ENCODE measurements at places on chromosomes 11 and 22.

DNA sequence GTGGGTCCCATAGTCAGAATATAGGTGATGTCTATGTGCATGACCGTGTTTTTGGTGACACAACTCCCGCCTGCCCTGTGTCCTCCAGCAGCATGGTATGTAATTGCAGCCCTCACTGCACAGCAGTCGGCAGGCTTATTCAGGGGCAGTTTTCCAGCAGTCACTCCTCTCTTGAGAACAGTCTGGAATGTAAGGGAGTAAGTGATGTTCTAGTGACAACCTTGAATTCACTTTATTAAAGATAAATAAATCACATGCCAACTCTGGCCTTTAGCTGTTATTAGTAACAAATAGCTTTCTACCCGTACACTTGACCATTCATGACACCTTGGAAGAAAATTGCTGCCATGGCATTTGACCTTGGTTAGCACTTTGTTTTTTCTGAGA, 27.9 kb downstream of the ZNRF3 start:
- DNase-seq, result no peak

DNA sequence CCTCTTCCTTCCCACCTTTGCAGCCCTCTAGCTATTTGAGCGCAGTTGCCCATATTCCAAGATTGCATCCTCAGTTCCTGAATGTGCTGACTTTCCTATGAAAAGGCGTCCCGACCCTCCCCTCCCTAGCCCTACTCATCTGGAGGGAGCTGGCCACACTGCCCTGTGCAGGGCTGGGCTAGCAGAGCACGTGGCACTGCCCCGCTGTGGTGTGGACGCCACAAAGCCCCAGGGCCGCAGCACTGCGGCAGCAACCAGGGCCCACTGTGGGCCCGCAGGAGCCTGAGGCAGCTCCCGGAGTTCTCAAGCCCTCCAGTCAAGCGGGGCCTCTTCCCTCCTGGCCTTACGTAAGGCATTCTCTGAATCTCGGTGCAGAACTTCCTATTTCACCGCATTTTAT, 27.6 kb downstream of the B3GAT1 start:
- no peak for DNase-seq

DNA sequence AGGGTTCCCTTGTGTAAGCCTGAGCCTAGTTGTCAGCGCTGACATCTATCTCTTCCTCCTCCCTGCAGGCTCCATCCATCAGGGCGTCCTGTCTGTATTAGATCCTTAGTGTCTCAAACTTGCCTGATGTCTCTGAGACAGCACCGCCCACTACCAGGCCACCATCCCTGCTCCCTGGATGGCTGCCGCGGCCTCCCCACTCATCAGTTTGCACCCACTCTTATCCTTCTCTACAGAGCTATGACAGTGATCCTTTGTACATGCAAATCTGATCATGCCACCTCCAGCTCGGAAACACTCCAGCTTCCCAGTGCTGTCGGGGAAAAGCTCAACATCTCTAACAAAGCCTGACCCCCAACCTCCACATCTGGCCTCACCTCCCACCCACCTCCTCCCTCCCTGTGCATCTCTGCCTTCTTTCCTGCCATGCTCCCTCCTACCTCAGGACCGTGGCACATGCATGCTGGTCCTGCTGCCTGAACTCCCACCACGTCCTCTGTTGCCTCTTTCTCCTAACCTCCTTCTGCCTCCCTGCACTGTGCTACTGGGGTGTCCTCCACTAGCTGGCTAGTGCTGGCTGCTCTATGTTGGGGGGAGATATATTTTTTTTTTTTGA, 61.6 kb upstream of the EIF3D start:
- no peak for DNase-seq

GRCh38 chr22:49827271-49827852, 311 bp downstream of the BRD1 start:
- DNase-seq, result no peak

GRCh38 chr11:17240780-17241179, 33.0 kb upstream of the PIK3C2A start:
- no peak for DNase-seq

GRCh38 chr22:46951350-46951749, 188.9 kb downstream of the TBC1D22A start:
- DNase-seq, result no peak

GRCh38 chr11:26931248-26931631, 62.7 kb upstream of the FIBIN start:
- no peak for DNase-seq

GRCh38 chr11:1589996-1590395, 4.9 kb upstream of the KRTAP5-1 start:
- no peak for DNase-seq

GRCh38 chr11:72352859-72353551, 81.3 kb downstream of the CLPB start:
- peak; percentile 27 for DNase-seq
